ENCODE measurements at places on chromosomes 3 and 15.

DNA sequence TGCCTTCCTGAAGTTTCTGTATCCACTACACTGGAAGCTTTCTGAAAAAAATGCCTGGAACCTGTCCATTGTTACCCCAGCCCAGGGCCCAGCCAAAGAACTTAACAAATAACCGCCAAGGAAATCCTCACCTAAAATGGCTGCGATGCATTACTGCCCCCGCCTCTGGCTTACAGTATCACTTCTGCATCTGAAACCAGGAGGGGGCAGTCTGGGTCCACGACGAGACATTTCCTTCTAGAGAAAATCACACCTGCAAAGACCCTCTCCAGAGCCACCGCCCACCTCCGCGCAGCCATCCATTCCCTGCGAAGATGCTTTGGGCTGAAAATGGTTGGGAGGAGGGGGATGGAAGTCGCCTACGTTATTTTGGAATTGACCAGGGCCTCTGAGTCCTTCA, 22.4 kb upstream of the CELF6 start:
- DNase-seq: peak; percentile 43

- DNase-seq: no peak
These were observed 53.4 kb upstream of the VILL start for GRCh38 chr3:37937156-37937555.

GRCh38 chr3:36295296-36295695, 85.0 kb upstream of the STAC start:
- no peak for DNase-seq

GRCh38 chr3:172107403-172107802, 68.0 kb downstream of the FNDC3B start:
- peak; percentile 51 for DNase-seq

DNA sequence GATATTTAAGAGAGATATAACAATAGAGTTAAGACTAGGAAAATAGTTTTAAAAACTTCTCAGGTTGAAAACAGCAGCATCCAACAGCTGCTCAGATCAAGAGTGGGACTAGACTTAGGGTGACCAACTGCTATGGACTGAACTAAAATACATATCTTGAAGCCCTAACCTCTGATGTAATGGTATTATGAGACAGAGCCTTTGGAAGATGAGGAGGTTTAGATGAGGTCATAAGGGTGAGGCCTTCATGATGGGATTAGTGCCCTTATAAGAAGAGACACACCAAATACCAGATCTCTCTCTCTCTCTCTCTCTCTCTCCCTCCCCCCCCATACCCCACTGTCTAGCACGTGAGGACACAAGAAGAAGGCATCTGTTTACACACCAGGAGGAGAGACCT, 37.4 kb upstream of the GALNT15 start:
- DNase-seq: no peak

DNA sequence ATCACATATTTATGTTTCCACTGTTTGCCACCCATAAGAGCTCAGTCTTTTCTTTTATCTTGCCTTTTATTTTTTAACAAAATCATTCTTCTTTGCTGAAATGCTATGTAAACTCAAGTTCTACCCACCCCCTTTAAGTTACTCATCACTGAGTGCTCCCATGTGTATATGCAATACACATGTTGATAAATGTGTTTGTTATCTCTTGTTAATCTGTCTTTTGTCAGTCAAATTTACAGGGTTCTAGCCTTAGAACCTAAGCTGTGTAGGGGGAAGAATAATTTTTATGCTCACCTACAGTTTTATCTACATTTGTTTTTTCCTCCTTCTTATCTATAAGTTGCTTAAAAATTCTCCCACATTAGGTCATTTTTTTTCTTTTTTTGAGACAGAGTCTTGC, 1195.9 kb downstream of the ROBO2 start:
- no peak for DNase-seq

GRCh38 chr15:97909291-97909891, 51.1 kb upstream of the ARRDC4 start:
- DNase-seq: peak; percentile 78

DNA sequence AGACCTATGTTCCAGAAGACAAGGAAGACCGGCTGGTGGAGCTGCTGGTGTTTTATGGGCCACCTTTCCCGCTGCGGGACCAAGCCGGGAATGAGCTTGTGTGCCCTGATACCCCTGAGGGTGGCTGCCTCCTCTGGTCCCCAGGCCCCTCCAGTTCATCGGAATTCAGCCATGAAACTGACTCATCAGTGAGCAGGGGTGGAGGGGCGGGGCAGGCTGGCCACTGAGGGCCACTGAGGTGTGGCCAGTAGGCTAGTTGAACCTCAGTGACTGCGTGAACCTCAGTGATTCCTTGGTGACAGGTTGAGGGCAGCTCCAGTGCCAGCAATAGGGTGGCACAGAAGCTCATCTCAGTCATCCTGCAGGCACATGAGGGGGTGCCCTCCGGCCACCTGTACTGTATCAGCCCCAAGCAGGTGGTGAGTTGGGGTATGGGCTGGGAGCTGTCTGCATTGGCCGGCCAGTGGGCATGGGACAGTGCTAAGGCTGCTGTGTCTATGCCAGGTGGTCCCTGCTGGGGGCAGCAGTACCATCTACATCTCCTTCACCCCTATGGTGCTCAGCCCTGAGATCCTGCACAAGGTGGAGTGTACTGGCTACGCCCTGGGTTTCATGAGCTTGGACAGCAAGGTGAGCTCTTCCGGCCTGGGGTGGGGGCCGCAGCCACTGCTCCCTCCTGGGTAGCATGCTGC, 20.3 kb downstream of the ACAA1 start:
- DNase-seq: no peak

DNA sequence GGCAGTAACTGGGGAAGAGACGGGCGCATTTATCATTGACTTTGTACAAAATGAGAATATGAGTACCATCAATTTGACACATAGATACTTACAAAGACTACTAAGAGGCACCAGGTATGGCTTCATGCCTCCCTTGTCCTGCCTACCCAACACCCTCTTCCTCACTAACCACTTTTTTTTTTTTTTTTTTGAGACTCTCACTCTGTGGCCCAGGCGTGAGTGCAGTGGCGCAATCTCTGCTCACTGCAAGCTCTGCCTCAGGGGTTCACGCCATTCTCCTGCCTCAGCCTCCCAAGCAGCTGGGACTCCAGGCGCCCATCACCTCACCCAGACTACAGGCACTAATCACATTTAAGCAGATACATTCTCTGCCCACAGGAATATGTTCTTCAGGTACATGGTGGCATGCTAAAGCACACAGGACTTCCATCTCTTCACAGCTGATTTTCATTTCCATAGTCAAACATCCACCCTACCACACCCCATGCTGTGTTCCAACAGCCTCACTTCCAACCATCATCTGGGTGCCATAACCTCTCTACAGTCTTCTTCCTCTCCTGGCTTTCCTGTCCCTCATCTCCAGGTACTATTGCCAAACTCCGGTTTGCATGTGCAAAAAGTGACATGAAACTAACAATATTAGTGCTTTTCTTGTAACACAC, 41.7 kb downstream of the RAB27A start:
- DNase-seq: no peak

DNA sequence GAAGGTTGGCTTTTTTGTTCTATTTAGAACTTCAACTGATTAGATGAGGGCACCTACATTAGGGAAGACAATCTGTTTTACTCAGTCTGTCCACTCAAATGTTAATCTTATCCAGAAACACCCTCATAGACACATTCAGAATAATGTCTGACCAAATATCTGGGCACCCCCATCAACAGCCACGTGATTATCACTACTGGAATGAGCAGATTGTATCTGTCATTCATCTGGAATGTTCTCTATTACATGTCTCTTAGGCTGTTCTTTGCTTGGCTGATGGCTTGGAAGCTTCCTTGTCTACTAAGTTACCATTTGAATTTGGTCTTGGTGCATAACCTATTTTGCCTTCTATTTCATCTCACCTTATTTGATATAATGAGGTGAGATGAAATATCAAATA, 15.7 kb upstream of the LRRC58 start:
- DNase-seq: no peak

DNA sequence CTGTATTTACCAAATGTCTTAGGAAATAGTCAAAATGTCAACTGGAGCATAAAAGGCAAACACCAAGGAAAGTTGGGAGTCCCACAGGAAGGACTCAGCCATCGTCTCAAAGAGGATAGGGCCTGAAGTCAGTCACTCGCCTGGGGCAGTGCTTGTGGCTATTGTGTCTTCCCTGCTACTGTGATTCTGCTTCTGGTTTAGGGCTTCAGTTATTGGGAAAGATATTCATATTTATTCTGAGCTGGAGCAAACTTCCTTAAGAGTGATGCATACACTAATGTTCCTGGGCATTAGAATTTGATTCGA, 118.1 kb downstream of the EDEM1 start:
- no peak for DNase-seq

- DNase-seq: no peak
These were observed 60.0 kb upstream of the HES1 start for GRCh38 chr3:194075802-194076460.

DNA sequence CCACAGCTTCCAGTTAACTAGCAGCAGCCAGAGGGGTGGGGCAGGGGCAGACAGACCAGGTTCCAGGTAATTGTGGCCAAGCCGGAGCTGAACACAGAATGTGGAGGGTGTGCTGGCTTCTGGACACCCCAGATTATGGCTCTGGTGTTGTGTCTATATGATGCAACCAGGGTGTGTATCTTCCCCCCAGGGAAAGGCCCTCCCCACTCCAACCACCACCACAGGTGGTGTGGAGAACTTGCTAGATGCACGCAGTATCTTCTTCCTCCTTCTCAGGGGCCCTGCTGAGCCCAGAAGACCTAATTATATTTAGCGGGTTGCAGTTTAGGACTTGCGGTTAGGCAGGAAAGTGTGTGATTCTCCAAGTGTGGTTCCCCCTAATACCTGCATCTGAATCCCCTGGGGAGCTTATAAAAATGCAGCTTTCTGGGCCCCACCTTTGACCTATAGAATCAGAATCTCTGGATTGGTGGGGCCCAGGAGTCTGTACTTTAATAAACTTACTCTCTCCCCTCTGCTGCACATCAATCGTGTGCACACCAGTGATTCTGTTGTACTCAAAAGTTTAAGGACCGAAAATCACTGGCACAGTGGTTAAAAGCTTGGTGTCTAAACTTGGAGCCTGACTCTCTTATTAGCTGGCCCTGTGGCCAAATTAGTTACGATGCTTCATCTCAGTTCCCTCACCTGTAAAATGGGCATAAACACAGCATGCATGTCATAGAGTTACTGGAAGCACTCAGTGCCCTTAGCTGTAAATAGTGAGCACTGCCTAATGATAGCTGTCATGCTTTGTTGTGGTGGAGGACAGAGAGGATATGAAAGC, 379.1 kb upstream of the PROK2 start:
- no peak for DNase-seq

- DNase-seq: no peak
These were observed 524.5 kb upstream of the TGFBR2 start for GRCh38 chr3:30081904-30082303.

DNA sequence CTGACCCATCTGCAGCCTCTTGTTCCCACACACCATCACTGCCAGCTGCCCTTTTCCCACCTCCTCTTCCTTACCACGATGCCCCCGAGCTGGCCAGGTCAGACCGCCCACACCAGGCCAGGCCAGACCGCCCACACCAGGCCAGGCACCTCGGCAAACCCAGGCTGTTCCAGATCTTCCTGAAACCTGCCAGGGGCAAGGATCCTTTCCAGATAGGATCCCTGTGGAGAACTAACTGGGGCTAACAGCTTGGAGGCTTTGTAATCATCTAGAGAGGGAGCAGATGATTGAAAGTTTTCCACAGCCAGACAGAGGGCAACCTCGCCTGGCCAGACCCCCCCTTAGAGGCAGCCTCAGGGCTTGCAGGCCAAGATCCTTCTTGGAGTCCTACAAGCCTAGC, 287.3 kb upstream of the TLE3 start:
- no peak for DNase-seq

DNA sequence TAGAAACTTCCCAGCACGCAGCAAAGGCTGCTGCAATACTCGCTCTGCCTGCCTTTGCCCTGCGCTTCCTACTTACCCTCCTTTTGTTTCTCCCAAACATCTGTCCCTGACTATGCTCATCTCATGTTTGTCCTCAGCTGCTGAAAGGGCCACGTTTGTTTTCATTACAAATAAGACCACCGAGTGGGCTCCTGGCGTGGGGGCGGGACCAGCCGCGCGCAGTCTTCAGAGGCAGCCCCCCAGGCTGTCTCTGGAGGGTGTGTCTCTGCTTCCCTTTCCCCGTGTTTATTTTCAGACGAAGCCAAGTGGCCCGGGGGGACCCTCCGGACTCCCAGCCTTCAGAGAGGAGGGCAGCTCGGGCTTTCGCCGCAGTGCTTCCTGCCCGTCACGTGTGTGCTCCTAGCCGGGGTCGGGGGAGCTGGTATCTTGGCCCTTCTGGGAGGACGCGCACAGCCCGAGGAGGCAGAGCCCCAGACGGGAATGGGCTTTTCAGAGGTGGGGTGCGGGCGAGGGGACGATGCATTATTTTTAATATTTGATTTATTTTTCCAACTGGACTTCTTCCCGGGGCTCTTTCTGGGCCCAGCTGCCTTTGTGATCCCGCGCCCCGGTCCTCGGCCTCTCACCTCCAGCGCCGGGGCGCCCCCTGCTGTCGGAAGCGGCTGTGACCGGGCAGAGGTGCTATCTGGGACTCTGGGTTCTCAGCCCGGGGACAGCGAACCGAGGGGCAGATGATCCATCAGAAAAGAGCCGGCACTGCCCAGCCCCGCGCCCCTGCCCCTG, 70.0 kb upstream of the CGNL1 start:
- peak; percentile 93 for DNase-seq

DNA sequence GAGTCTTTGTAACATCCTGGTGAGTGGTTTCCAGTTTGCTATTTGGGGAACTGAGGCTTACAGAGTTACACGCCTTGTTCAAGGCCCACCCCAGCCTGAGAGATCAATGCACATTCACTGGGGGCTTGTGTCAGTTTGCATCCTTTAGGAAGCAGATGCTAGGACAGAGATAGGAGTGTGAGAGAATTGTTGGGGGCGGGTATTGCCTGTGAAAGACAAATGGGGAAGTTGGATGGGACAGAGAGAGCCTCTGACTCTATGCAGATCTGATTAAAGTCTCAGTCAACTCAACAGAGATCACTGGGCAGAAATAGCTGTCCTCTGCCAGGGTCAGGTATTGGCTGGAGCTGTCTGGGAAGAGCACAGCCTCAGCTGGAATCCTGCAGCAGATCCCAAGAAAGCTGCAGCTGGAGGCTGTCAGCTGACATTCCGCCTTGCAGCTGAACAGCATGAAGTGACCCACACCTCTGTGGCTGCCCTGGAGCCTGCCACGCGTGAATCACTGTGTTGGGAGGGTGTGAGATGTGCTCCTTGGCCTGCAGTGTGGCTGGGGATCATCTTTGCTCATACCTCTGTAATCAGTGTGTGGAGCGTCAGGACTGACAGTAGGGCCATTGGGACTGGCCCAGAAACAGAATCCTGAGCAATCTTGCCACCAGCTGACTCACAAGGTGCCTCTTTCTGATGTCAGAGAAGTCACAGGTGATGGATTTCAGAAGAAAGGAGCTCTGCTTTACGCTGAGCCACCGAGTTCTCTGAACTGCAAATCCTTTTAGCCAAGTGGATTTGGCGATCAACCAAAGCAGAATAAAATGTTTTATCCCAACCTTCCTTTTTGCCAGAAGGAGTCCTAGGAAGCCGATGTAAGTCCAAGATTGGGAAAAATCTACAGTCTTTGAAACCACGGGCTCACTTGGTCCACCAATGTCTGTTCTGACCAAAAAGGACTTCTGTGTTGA, 284.1 kb upstream of the LRRFIP2 start:
- DNase-seq: peak; percentile 51

- DNase-seq: no peak
These were observed 83.0 kb upstream of the KCNAB1 start for GRCh38 chr3:156037356-156037755.
